ENCODE measurements at places on chromosomes 12 and 14. TPM values are rescaled to one million over a fixed set of nuclear protein-coding genes. Genes with fewer than 3 reads are reported as not detected.

AQP5 gene
- not detected for total RNA-seq

NTF3 gene
- not detected for total RNA-seq

IL31 gene
- total RNA-seq = not detected

NRXN3 gene
- not detected for total RNA-seq

RPL36AL gene
- 250 TPM for total RNA-seq

UNC79 gene
- 0.07 TPM for total RNA-seq

RAB3IP gene
- total RNA-seq = 25.4 TPM

WIF1 gene
- 0.20 TPM for total RNA-seq

KRT73 gene
- 1.4 TPM for total RNA-seq

NUAK1 gene
- not detected for total RNA-seq

AVPR1A gene
- total RNA-seq = not detected

EXOC3L4 gene
- not detected for total RNA-seq

SLC17A8 gene
- total RNA-seq = not detected

TESPA1 gene
- total RNA-seq = 43.9 TPM

DPF3 gene
- total RNA-seq = 0.29 TPM

CCDC175 gene
- not detected for total RNA-seq

CLEC2B gene
- 30.7 TPM for total RNA-seq

C12orf60 gene
- total RNA-seq = 3.1 TPM

PLEKHG7 gene
- total RNA-seq = not detected

OR6C2 gene
- not detected for total RNA-seq

NOVA1 gene
- total RNA-seq = not detected

SERPINA4 gene
- total RNA-seq = not detected

KRT75 gene
- not detected for total RNA-seq

SAMD15 gene
- not detected for total RNA-seq

INHBE gene
- 0.81 TPM for total RNA-seq

POTEG gene
- not detected for total RNA-seq

TMEM132C gene
- not detected for total RNA-seq

CCDC197 gene
- total RNA-seq = not detected

NKX2-1 gene
- not detected for total RNA-seq

DPY19L2 gene
- 1.1 TPM for total RNA-seq

TMED10 gene
- 156 TPM for total RNA-seq

MIP gene
- not detected for total RNA-seq

CACNA1C gene
- 0.12 TPM for total RNA-seq

PTGER2 gene
- 0.67 TPM for total RNA-seq

PDZRN4 gene
- not detected for total RNA-seq

GPR162 gene
- 0.24 TPM for total RNA-seq
